ENCODE measurements at places on chromosomes 5 and 9. TPM values are rescaled to one million over a fixed set of nuclear protein-coding genes. Genes with fewer than 3 reads are reported as not detected.
A peak's percentile ranks its signal among the peaks of the same experiment; 100 is the strongest.

DNA sequence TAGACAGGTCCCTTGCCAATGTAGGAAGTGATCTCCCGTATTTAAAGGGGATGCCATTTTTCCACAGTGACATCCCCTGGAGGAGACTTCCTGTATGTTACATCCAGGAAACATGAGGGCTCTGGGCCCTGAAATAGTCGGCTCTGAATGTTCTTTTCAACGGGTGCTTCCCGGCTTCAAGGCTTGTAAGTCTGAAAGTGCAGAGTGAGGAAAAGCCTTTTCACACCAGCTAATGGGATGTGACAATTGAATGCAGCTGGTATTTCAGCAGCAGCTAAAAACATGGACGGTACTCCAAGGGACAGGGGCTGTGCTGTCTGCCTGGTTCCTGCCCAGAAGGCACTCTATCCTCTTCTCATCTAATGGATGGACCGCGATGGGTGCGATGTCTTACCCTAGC is 1.4 kb downstream of the IL9 start:
- no peak for DNase-seq

- DNase-seq: no peak
Measured at GRCh38 chr9:120390637-120391190, 189.3 kb downstream of the CDK5RAP2 start.

GRCh38 chr5:179749857-179750508 is 17.4 kb downstream of the MAML1 start:
- no peak for DNase-seq

- DNase-seq: no peak
Measured at GRCh38 chr5:159430361-159431012, 100.2 kb upstream of the IL12B start.

- no peak for DNase-seq
Measured at GRCh38 chr5:31148959-31149475, 44.5 kb upstream of the CDH6 start.

GRCh38 chr5:115810761-115811160 is 5.7 kb downstream of the CDO1 start:
- DNase-seq: peak; percentile 20

Gene PCDHB12
- 0.36 TPM for polyA plus RNA-seq

Data from endothelial cell of umbilical vein (primary cell).